ENCODE measurements at places on chromosomes 6 and 20.

GRCh38 chr6:35294308-35294945 is 3.2 kb upstream of the DEF6 start:
- no peak for DNase-seq

DNA sequence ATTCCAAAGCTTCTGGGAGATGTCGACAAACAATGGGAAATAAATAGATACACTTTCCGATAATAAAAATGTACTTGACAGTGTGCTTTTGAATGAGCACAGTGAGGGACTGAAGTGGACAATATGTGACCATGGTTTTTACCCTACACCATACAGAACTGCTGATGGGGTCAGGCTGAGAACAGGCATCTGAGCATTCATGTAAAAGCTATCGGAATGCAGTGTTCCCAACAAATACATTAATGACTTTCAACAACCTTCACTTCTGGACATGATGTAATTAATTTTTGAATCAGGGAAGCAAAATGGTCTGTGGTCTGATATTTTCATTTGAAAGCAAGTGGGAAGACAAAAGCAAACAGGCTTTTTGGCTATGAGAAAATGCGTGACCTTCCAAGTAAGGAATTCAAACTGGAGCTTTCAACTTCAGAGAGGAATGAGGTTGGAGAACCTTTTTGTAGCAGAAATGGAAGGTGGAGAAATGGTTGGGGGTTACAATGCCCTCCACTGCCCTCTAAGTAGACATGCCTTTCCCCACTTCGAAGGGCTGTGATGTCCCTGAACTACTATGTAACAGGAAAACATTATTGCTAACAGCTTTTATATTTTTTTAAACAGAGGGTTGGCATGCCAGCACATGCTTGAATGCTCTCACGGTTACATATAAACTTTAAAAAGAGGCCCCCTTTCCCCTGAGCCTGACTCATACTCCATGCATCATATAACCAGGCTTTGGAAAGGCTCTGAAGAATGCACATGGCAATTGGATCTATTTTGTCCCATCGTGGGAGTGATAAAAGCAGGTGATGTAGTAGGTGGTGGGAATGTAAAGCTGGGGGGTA is 203.5 kb upstream of the CITED2 start:
- no peak for DNase-seq

GRCh38 chr6:133814797-133815196 is 74.1 kb upstream of the TCF21 start:
- DNase-seq: no peak

- no peak for DNase-seq
Measured at GRCh38 chr6:163867518-163868292, 453.2 kb downstream of the QKI start.

GRCh38 chr6:165635965-165636364 is 27.1 kb downstream of the PDE10A start:
- DNase-seq: no peak

DNA sequence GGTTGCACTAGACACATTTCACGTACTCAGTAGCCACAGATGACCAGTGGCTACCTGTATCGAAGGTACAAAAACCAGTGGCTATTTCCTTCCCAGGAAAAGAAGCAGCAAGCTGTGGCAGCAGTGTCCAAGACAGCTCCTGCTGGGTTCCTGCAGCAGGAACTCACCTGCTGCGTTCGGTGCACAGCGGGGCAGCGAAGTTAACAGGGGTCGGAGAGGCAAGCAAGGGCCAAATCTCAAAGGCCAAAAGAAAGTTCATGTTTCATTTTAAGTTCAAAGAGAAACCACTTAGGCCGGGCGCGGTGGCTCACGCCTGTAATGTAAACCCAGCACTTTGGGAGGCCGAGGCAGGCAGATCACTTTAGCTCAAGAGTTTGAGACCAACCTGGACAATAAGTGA is 26.9 kb downstream of the ASIP start:
- DNase-seq: no peak

GRCh38 chr6:1610497-1611321 is 994 bp downstream of the FOXC1 start:
- peak; percentile 35 for DNase-seq

DNA sequence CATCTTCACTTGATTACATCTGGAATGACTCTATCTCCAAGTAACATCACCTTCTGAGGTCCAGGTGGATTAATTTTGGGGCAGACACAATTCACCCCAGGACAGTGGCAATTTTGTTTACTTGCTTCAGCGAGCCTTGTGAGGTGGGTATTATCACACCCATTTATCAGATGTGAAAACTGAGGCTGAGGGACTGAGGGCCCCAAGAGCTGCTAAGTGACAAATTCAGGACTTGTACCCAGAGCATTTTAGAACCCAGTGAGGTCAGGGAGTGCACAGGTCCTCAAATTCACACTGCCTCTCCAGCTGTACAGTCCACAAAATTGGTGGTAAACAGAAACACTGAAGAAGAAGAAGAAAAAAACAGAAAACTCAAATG is 125.2 kb upstream of the PMEPA1 start:
- DNase-seq: no peak

- no peak for DNase-seq
Measured at GRCh38 chr6:42449917-42450476, 1.7 kb downstream of the TRERF1 start.

GRCh38 chr6:109048176-109048575 is 46.5 kb downstream of the SESN1 start:
- DNase-seq: no peak

DNA sequence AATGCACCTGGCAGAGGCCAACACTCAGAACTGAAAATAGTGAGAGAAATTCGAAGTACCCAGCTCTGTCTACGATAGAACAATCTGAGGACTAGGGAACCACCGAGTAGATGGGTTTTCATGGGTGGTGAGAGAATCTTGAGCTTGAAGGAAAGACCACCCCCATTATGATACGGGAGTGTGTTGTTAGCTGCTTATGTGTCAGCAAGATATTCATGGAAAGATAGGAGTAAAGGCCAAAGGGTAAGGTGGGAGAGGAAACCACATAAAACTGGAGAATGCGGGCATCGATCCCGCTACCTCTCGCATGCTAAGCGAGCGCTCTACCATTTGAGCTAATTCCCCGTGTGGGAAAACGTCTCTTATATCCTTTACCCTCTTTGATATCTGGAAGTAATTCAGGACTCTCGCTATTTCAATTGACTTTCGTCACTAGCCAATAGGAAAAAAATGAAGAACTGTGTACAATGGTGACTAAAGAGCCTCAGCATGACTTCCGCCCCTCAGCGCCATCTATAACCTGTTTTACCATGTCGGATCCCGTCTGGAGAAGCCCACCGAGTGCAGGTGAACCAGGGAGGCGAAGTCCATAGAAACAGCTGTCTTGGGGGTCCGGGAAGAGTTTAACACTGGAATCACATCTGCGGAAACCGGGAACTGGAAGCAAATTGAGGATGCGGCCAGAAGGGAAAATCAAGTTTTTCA is 25.0 kb upstream of the ABT1 start:
- peak; percentile 80 for DNase-seq

GRCh38 chr6:139738801-139739455 is 364.5 kb upstream of the CITED2 start:
- no peak for DNase-seq

DNA sequence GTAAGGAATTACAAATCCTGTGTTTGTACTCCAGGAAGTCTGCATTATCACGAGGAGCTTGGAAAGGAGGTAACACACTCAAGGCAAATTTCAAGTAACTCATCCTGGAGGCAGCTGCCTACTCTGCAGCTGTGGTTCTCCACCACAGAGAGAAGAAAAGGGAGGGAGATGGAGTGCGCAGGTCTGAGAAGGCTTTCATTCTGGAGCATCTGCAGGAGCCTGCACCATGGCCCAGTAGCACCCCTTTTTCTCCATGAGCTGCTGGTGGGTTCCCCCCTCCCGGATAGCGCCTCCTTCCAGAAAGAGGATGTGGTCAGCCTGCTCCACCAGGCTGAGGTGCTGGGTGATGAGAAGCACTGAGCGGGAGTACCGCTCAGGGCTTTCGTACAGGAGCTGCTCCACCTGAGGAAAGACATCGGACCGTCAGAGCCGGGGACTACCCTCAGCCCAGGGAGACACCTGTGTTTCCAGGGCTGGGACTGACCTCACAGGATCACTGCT is 1.6 kb upstream of the PSMB8 start:
- no peak for DNase-seq

DNA sequence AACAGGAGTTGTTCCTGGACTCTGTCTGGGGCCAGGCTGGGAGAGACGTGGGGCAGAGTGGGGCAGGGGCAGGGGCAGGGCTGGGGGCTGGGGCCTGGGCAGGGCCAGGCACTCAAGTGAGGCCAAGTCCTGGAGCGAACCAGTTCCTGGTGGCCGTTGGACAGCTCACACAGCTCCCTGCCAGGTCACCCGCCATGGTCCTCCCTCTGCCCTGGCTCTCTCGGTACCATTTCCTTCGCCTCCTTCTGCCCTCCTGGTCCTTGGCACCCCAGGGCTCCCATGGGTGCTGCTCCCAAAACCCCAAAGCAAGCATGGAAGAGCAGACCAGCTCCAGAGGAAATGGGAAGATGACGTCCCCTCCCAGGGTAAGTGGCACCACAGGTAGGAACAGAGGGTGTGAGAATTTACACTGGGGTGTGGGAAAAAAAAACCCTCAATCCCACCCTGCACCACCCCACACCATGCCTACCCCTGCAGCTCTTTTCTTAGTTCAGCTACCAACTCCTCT is at the start of gene MCCD1:
MCCD1 (plus strand) TSS at position 142 of the 508 bp plus-strand sequence; CDS start at position 195, 53 bp downstream.
- peak; percentile 62 for DNase-seq

GRCh38 chr6:143515061-143515760 is 3.7 kb upstream of the FUCA2 start:
- DNase-seq: peak; percentile 35

DNA sequence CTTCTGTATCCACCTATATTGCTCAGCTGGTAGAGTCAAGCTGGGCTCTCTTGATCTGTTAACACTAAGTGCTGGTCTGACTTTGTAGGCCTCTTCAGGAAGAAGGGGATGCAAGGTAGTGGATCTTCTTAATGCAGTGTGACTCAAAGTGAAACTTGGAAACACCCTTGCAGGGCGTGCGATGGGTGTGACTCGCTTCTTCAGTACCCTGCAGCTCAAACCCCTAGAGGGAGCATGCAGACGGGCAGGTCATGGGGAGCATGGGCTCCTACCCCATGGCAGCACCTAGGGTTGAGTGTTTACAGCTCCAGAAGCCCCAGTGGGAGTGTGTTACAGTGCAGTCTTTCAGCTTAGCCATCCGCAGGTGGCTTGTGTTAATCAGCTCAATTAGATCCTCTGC is 757 bp upstream of the SAMD3 start:
- DNase-seq: no peak

- DNase-seq: no peak
Measured at GRCh38 chr6:71015392-71015791, 58.5 kb upstream of the B3GAT2 start.

GRCh38 chr6:1781152-1781816 is 171.6 kb downstream of the FOXC1 start:
- no peak for DNase-seq

All from pancreas (tissue), 10 donors.